ENCODE measurements at places on chromosomes 4 and X.

DNA sequence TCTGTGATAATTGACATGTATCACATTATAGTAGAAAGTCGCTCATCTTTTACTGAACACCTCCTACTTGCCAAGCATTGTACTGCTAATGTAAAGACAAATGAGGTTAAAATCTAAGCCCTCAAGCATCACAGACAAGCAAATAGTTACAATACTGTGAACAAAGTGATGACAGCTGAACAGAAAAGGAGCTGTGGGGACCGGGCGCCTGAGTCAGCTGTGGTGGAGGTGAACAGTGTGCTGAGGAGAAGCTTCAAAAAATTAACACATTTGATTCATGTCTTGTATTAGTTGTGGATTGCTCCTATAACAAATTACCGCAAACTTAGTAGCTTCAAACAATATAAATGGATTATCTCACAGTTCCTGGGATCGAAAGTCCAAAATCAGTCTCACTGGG is 124.3 kb downstream of the MAPK10 start:
- no peak for DNase-seq

DNA sequence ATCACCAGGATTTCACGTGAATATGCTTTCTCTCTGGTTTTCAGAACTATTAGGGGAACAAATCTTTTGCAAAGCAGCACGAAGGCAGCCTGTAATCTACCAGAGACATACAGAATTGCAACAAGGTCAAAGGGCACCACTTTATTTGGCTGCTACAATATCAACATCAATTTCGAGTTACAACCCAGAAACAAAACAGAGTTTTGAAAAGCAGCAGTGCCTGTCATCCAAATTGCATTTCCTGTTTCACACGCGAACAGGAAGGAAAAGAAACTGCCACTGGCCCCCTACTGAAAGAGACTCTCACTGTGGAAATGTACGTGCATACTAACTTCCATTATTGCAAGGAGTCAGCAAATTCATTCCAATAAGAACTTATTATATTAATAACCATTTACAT is 17.1 kb upstream of the C1QTNF7 start:
- peak; percentile 34 for DNase-seq

GRCh38 chr4:68765876-68766275 is 49.9 kb upstream of the UGT2B10 start:
- DNase-seq, result no peak

- no peak for DNase-seq
Measured at GRCh38 chr4:37169956-37170355, 74.6 kb upstream of the NWD2 start.

DNA sequence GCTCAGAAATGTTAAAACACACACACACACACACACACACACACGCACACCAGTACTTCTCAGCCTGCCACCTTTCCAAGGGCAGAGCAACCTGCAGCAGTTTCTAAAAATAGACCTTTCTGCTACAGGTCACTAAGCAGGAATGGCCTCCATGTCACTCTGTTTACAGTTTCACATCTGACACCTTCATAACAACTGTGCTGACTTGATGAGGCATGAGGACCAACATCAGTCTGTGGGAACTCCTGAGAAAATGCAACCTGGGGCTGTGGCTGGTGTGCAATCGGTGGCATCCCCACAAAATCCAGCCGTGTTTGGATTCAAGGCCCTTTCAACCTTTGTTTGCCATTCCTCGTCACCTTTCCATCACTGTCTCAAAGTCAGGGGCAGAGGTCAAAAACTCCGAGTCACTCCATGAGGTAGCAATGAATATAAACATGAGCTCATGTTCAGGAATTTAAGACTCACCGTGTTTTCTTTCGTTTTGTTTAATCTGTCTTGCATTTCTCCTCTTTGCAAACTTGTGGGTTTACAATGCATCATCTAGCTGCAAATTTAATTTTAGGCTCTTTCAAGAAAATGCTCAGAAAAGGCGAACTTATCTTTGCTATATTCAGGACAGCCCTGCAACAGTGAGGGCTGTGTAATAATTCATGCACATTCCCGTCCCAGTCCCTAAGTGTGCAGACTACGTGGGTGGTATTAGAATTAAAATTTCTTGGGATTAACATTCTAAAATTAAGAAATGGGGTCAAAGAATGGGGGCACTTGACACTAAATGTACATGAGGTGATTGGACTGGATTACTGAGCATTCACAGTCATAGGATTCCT is 135.3 kb downstream of the SHROOM3 start:
- no peak for DNase-seq

DNA sequence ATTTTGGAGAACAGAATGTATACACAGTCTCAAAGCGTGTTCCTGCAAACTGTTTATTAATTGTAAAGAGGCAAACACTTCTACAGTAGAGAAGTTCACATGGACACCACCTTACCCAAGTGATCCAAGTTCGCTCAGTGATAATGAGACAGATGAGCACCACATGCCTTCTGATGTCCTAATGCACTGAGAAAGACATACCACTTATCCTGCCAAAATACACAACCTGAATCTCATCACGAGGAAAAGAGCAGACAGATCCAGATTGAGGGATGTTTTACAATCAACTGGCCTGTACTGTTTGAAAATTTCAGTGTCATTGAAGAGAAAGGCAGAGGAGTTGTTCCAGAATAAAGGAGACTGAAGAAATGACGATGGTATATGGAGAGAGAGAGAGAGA is 12.4 kb downstream of the PPEF1 start:
- DNase-seq, result no peak

- DNase-seq, result no peak
Measured at GRCh38 chr4:159238631-159239030, 135.8 kb downstream of the RAPGEF2 start.

GRCh38 chr4:123632693-123633030 is 236.1 kb downstream of the SPRY1 start:
- no peak for DNase-seq

- DNase-seq, result no peak
Measured at GRCh38 chr4:11263208-11263607, 165.5 kb downstream of the HS3ST1 start.

GRCh38 chr4:7166237-7166636 is 26.1 kb upstream of the SORCS2 start:
- no peak for DNase-seq

- DNase-seq, result peak; percentile 89
Measured at GRCh38 chr4:40656201-40656863, 26.7 kb upstream of the RBM47 start.
